NCI-H1436 treated with DMSO at 0.1 percent for 48 hours (cell line): ENCODE measurements at places on chromosomes 3 and 15.

GRCh38 chr3:188468662-188469061 lies 314.7 kb downstream of the LPP start:
- no peak for DNase-seq

GRCh38 chr15:62103431-62103830 lies 36.7 kb downstream of the C2CD4A start:
- no peak for DNase-seq

DNA sequence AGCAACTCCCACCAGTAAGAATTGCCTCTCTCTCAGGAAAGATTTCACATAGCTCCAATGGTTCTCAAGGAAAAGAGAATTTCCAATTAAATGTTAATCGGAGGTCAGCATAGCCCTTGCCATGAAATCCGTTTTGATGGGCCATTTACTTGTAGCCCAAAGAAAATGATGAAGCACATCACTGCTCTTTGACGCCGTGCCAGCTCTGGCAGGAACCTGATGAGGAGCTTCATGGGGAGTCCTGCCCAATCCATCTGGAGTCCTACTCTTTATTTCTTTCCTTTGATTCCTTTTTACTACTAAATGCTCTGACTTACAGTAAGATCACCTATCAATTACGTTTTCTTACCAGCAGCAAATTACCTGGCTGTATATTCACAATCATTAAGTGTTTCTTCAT lies 84.7 kb downstream of the FGF12 start:
- DNase-seq: no peak

DNA sequence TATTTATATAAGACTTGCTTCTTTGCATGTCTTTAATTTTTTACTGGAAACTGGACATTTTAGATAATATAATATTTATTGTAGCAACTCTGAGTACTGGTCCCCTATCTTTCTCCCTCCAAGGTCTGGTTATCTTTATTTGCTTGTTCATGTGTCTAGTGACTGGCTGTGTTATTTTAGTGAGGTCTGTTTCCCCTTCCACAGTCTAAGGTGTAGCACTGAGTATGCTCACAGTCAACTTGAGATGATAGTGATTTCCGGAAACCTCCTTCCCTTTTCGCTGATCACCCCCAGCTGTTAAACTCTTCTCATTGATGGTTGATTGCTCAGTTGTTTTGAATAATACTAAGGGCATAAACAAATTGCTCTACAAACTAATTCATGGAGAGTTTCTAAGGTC lies 37.0 kb downstream of the PCNP start:
- no peak for DNase-seq

DNA sequence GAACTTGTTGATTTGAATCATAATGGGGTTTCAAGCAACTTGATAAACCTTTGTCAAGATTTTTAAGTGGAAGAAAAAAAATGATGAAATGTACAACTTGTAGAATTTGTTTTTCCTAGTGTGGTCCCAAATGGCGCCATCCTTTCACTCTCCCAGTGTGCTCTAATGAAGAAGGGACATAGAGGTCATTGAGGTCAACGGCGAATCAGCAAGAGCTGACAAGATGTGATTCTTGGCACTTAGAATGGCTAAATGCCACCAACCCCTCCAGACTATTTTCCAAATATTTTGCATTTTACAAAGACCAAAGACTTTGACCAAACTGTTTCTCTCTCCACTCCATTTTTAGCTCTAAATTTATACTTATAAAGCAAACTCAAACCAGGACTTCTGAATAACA lies 320.2 kb upstream of the MME start:
- DNase-seq: no peak

GRCh38 chr15:70235347-70235746 lies 137.6 kb upstream of the TLE3 start:
- DNase-seq: no peak

DNA sequence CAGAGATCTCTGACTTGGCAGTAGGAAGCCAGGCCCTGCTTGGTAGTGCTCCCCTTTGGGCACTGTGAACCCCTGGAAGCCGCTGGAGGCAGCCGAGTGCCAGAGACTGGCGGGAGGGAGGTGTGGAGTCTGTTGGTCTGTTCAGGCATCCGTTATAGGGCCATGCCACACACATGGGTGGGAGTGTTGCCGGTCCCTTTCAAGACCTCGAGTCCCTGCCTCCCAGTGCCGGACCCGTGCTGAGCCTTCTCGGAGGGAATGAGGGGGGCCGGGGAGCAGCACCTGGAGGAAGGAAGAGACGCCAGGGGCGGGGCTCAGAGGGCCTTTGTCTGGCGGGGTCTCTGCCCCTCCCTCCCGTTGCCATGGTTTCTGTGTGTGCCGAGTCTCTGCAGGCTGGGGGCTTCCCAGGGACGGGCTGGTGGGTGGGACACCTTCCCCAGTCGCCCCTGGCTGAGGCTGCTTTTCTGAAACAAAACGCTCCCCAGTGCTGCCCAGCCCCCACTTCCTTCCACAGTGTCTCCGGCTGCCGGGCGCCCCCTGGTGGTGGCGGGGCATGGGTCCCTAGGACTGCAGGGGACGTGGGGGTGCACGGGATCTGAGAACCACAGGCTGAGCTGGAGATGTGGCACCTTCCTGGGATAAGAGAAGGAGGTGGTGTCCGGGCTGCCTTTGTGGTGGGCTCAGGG lies 10.0 kb downstream of the GNAI2 start:
- no peak for DNase-seq

- no peak for DNase-seq
Measured at GRCh38 chr3:153919773-153920172, 201.4 kb upstream of the ARHGEF26 start.

DNA sequence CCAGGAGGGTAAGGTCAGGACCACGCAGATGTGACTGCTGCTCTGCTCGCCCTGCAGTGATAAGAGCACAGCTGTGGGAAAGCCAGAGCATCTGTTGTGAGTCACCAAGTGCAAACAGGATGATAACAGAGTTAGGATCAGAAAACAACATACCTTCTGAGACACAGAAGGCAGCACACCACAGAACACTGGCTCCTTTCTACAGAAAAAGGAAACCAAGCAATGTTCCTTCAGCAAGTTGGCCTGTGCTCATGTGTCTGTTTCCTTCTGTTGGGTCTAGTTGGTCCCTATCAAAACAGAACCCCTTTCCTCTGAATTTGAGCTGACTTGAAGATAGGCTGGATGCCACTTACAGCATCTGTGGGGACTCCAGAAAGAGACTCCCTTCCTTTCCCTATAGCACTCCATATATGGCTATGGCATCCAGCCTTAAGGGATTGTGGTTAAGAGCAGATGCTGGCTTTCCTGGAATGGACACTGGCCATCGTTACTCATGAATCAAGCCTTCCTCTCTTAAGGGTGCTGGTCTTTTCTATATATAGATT lies 440.7 kb upstream of the THBS1 start:
- DNase-seq: no peak

DNA sequence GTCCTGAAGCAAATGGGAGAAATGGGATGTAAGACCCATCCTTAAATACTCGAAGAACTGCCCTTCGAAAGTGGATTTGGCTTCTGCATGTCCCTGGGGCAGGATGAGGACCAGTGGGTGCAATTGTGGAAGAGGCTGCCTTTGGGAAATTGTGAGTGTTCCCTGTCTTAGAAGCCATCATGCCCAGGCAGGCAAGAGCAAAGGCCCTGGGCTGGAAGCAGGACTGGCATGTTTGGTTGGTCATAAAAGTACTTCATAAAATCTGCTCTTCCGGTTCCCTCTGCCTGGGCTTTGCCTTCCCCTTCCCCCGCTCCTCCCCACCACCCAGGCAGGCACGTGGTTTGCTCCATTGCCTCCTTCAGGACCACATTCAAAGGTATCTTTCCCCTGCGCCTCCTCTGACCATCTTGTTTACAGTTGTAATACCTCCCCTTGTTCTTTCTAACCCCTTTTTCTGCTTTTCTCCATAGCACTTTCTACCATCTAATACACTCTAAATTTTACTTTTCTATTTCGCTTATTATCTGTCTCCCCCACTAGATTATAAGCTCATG lies 8.3 kb downstream of the MINAR1 start:
- no peak for DNase-seq
